Adrenal gland (tissue), 19 donors: ENCODE measurements at places on chromosomes 13 and 19. TPM values are rescaled to one million over a fixed set of nuclear protein-coding genes. Genes with fewer than 3 reads are reported as not detected.
A peak's percentile ranks its signal among the peaks of the same experiment; 100 is the strongest.

CD209 gene
- total RNA-seq, result 12.7 TPM

OR7D2 gene
- total RNA-seq, result not detected

ZNF284 gene
- 2.4 TPM for total RNA-seq

CYP4F2 gene
- not detected for total RNA-seq

CEACAM3 gene
- 0.11 TPM for total RNA-seq

- no peak for DNase-seq
Observed at GRCh38 chr19:5632241-5632612, 9.3 kb downstream of the SAFB start.

- peak; percentile 57 for DNase-seq
Observed at GRCh38 chr19:35260694-35261304, 8.0 kb upstream of the USF2 start.

DNA sequence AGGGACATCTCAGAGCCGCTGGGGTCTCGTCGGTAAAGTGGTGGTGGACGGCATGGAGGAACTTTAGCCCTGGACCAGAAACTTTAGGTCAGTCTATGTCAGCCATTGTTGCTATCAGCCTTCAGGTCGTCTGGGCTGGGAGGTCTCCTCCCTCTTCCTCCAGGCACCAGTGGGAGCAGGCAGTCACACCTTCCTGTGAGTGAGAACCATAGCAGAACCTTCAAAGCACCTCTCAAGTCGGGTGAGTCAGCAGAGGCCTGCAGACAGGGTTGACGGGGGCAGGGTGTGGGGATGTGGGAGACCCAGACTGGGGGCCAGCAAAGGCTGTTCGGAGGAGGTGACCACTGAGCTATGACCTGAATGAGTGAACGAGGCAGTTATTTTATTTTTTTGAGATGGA, 15.4 kb upstream of the SBNO2 start:
- no peak for DNase-seq

DNA sequence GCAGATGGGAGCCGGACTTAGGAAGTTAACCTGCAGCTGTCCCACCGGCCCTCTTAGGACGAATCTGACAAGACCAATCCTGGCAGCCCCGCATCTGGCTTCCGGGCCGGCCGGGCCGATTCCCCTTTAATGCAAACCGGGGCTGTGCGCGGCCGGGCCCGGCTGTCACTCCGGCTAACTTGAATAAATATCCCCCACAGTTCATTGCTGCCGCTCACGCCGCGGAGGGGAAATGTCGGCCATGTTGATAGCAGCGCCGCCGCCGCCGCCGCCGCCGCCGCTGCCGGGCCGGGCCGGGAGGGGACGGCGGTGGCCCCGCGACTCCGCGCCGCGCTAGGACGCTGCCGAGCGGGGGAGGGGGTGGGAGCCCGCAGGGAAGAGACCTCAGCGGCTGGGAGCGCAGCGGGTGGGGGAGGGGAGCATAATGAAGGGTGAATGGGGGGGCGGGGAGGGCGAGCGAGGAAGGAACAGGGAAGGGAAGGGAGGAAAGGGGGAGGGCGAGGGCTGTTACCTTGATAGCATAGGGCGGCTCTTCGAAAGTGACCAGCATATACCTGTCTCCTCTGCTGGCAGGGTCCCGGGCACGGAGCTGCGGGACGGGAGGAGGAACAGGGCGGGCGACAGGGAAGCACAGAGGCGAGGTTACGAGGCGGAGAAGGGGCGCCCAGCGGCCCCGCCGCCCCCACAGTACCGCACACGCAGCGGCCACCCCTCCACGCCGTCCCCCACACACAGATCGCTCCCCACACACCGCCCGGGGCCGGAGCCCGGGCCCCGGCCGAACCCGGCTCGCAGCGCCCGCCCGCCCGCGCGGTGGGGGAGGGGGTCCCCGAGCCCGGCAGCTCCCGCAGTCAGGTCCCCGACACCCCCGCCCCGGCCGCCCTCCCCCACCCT, 1.1 kb downstream of the INTS6 start:
- DNase-seq, result peak; percentile 87

DNA sequence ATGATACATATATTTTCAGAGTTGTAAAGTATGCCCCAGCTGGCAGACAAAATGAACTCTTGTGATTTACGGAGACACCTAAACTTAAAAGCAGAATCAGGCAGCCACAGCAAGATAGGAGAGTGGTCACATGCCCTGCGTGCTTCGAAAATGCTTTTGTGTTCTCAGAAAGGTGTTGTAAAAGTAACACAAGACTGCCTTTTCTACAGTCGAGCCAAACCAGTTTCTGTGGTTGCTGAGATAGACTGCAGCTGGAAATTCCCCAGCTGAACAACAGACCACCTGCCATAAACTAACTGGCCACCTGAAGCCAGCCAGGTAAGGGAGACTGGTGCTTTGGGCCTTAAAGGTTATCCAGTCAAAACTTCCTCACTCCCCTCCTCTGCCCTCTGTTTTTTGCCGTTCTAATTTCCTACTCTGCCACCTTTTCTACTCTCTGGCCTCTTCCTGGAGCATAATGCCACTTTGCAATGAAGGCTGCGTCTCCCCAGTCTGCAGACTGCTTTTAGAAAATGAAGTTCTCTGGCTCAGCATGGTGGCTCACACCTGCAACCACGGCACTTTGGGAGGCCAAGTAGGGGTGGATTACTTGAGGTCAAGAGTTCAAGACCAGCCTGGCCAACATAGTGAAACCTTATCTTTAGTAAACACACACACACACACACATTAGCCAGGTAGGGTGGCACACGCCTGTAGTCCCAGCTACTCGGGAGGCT, 381.2 kb upstream of the SLITRK1 start:
- no peak for DNase-seq

- DNase-seq, result no peak
Observed at GRCh38 chr13:40460116-40460515, 206.3 kb downstream of the FOXO1 start.

DNA sequence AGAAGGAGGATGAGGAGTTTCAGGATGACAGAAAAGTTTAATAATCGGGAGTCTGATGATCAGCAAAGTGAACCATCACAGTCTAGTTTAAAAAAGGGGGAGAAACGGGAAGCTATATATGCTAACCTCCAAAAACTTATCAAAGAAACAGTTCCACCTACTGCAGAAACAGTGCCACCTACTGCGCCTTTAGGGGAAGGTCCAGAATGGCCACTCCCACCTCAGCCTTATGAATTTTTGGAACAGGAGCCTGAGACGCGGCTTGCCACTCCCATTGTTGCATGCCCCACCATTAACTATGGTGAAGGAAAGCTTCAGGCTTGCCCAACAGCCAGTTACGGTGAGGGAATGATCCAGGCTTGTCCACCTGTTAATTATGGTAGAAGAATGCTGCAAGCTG, 929.0 kb downstream of the SLITRK6 start:
- DNase-seq, result no peak

DNA sequence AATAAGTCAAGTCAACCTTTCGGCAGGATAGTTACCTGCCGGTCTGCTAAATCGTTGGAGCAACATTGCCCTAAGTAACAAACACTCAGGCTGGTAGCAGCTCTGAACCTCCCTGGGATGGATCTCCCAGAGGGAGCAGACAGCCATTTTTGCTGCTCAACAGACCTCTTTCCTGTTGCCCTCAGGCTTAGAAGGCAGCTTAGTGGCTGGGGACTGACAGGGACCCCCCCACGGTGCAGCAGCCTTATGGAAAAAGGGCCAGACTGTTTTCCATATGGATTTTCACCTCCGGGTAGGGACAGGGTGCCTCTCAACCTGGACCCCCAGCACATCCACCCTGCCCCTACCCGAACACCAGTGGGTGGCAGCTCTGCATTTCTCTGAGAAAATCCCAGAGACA, 49.7 kb downstream of the UBL3 start:
- DNase-seq, result no peak

DNA sequence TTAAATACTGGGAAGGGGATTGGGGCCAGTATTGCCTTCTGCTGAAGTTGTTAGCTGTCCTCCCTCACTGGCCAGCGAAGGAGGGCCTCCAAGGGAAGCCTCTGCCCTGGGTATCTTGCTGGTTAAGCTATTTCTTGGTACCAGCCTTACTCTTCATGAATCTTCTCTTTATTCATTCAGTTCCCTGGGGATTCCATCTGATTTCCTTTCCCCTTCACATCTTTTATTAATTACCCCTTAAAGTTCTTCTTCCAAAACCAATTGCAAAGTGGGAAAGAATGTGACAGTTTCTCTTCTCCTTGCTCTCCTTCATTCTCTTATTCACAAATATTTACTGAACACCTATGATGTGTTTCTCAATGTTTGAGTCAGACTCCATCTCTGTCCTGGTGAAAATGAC, 36.7 kb upstream of the STK24 start:
- DNase-seq, result no peak

DNA sequence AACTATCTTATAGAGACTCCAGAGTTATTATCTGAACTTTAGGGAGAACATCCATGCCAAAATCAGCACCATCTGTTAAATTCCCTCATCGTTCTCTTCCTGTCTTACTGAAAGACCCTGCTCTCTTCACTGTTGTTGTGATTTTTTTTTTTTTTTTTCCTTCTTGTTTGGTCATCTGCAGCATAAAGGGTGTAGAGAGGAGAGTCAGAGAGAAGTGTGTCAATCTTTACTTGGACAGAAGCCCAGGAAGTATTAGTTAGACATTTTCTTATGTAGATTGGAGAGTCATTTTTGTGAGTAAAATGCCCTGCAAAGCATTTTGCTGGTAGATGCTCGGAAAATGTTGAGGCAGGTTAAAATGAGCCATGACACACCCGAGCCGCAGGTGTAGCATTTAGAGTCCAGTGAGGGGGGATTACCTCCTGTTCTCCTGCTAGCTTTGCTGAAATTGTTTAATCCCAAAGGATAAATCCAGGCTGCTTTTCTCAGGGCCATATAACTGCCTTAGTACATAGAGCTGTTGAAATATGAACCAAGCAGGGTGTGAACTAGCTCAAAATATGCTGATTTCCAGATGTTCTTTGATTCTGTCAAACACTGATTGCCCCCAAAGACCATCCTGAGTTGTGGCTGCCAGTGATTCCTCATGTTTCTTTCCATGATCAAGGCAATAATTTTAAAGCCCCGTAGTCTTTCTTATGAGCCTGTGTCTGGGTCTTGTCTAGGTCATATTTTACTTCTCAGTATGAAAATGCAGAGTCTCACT, 143.5 kb downstream of the DCT start:
- no peak for DNase-seq

DNA sequence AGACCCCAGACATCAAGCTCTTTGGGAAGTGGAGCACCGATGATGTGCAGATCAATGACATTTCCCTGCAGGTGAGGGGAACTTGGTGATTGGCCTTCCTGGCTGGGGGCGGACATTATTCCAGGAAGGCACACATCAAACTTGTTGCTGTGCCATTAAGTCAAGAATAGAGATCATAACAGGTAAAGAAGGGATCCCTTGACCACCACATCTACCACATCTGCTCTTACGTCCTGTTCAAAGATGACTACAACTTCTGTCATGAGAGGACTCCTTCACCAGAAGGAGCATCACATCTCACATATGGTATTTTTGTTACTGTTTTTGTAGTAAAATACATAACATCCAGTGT, 1.1 kb downstream of the RPS5 start:
- DNase-seq, result no peak

- peak; percentile 59 for DNase-seq
Observed at GRCh38 chr13:110593430-110594130, 21.8 kb upstream of the NAXD start.

- DNase-seq, result no peak
Observed at GRCh38 chr19:1313695-1314613, 28.3 kb downstream of the EFNA2 start.
